ENCODE measurements at places on chromosomes 7 and 10.

DNA sequence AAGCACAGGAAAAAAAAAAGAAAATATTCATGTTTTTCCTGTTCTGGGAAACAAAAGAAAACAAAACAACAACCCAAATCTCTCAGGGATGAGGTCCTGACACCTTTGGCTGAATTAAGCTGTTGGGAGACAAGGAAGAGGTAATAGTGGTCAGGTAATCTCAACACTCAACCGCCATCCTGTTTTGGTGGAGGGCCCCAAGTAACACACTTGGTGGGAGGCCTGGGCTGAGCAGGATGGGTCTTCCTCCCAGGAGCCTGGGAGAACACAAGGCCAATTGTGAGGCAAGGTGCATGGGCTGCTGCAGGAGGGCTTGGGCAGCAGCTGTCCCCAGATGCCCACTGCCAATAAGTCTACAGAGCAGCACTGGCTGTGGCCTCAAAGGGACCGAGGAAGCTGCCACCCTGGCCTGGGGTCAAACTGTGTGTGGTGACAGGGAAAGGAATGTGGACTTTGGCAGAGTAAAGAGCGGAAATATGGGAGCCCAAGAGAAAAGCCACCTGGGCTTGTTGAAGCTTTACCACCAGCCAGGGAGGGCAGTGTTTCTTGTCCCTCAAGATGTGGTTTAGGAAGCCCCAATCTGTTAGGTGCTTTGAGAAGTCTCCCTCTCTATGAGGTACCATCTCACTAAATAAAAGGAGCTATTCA, 93.5 kb upstream of the SLC25A13 start:
- DNase-seq: no peak

DNA sequence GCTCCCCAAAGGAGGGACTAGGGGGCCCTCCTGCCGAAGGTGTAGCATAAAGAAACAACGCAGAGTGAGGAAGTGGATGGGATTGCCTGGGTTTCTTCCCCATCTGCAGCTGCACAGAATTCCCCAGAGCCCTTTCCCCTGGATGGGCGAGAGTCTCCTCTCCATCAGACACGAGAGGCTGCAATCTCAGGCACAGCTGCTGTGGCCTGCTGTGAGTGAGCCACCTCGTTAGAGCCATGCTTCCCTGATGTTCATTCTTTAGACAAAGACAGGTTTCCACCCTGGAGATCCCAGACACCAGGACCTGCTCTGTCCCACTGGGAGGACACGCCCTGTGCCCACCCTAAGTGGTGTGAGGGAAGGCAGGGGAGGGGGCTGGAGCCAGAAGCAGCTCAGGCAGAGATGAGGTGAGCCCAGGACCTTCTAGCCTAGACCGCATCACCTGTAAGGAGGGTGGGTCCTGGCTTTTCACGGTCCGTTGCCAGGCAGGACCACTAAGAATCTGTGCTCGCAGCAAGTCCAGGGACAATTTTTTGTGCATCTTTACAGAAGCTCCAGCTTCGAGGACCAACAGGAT, 268.6 kb upstream of the TCERG1L start:
- no peak for DNase-seq

DNA sequence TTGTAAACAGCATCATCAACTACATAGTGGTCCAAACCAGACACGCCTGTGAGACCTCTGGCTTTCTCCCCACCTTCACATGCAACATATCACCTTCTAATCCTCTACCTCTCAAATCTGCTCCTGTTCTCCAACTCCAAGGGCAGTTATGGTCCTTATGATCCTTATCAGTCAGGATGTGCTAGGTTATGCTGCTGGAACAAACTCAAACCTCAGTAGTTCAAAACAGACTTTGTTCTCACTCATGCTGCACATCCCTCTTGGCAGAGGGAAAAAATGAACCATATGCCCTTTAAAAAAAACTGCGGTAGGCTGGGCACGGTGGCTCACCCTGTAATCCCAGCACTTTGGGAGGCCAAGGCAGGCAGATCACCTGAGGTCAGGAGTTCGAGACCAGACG, 76.1 kb downstream of the RNF216 start:
- DNase-seq: no peak

DNA sequence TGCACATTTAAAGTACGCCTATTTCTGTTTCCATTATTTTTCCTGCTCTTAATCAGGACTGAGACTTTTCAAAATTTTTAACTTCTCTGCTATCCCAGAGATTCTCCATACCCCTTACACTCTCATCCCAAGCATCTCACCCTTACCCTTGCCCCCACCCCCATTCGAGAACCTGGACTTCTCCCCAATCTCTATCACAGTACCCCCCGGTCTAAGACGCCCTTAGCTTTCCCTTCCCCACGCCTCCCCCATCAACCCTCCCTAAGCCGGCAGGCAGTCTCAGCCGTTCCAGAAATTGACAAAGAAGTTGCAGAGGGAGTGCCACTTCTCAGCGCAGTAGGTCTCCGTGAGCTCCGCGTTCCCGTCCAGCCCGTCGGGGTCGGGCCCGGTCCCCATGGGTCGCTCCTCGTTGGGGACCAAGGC, 1.4 kb downstream of the FGFBP3 start:
- DNase-seq: no peak

DNA sequence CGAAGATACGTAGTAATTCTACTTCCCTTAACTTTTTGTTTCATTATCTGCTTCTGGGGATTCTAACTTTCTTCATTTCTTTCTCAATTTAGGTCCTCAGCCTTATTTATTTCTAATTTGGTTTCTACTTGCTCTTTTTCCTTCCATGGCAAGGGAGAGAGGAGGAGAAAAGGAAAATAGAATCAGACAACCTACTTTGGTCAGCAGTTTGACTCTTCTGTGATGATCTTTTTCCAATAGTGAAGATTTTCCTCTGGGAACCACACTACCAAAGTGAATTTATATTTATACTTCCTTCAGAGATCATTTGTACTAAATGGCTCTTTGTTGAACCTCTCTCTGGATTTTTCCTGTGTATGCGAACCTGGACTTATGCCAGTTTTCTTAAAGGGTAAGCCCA, 90.2 kb downstream of the TMEM26 start:
- DNase-seq: no peak

DNA sequence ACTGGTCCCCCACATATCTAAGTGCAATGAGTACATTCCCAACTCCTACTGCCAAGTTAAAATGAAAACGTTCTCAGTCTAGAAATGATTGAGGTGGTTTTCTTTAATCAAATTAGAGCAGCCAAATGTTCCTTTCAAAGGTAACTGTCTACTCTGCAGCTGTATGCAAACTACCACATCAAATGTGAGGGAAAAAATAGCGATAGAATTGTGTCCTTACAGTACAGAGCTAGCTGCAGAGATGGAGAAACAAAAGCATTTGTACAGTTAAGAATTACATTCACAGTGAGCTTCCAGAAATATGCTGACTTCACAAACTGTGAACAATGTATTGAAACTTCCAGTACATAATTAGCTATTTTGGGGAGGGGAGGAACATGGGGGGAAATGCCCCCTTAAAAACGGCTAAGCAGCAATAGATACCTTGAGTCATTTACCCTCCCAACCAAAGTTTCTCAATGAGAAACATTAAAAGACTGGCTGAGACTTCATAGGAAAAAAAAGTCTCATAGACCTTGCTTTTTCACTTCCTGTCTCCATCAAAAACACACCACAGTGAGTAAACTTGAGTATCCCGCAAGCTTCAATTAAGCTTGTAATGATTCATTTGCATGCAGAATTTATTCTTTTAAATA, 22.9 kb downstream of the CDK6 start:
- DNase-seq: no peak

GRCh38 chr7:85890244-85890811, 703.5 kb upstream of the SEMA3D start:
- no peak for DNase-seq

- no peak for DNase-seq
Observed at GRCh38 chr10:121608469-121609190, 10.4 kb upstream of the FGFR2 start.

- no peak for DNase-seq
Observed at GRCh38 chr7:50659329-50659965, 94.2 kb upstream of the DDC start.

DNA sequence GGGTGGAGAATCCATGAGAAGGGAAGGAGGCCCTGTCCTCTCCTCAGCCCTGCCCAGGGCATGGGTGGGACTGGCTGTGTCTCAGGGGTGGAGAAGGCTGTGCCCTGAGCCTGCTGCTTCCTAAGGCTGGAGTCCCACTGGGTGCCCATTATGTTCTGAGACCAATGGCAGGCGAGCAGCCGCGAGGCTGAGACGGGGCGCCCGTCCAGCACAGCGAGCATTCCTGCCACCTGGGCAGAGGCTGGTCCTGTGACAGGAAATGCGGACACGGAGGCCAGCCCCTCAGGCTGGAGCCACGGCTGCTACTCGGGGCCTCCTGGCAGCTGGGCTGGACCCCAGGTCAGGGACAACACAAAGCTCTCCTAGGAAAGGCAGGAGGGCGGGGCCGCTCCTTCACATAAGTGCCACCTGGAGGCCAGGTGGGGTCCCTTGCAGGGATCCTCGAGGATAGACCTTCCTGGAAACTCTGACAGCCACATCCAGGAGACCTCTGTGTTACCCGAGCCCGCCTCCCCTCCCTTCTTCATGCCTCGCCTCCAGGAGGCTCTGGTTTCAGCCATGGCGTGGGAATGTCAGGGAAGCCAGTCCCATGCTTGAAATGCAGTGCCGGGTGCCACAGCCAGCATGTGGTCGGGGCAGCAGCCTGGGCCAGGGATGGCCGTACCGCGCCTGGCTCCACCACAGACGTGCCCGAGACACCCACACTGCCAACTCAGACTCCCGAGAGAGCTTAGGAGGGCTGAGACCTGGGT, 173.9 kb downstream of the USP6NL start:
- DNase-seq: no peak

GRCh38 chr10:1600861-1601260, 136.5 kb downstream of the ADARB2 start:
- no peak for DNase-seq

- no peak for DNase-seq
Observed at GRCh38 chr10:61698968-61699655, 36.4 kb downstream of the CABCOCO1 start.

GRCh38 chr7:143369678-143370651, 7.5 kb upstream of the FAM131B start:
- no peak for DNase-seq

GRCh38 chr7:128863433-128863989, 855 bp downstream of the ATP6V1F start:
- DNase-seq: no peak

GRCh38 chr10:131784363-131785120, 116.3 kb upstream of the PPP2R2D start:
- DNase-seq: no peak

DNA sequence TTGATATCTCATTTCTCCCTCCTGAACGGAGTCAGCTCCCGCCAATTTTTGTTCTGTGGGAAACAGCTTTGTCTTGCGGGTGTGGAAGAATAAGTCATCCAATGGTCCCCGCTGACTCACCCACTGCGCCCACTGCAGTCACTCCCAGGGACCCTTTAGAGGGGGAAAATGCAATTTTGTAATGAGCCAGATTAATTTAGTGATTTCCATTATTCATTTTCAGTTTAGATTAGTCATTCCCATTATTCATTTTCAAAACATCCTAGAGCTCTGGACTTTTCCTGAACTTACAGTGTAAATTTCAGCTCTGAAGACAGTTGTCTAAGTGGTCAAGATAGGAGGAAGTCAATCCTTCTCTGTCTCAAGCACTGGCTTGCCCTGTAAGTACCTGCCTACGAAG, 154.9 kb upstream of the TMEM72 start:
- DNase-seq: no peak

DNA sequence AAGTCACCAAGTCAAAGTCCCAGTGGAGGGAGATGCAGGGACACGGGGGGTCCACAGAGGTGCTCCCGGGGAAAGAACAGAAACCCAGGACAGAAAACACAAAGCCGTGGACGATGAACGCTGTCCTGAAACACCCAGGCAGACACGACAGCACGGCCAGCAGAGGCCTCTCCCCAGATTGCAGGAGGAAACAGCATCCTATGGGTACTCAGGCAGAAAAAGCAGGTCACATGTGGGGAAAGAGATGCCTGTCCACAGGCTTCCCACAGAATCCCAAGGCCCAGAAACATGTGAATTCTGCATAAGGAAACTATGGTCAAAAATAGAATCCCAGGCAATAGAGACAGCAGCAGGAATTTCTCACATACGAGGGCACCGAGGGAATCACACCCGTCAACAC, 53.6 kb upstream of the ADGRA1 start:
- no peak for DNase-seq

GRCh38 chr10:19816411-19817230, at the start of gene PLXDC2:
TSS of gene PLXDC2 (plus strand) at chr10:19816432.
- no peak for DNase-seq

DNA sequence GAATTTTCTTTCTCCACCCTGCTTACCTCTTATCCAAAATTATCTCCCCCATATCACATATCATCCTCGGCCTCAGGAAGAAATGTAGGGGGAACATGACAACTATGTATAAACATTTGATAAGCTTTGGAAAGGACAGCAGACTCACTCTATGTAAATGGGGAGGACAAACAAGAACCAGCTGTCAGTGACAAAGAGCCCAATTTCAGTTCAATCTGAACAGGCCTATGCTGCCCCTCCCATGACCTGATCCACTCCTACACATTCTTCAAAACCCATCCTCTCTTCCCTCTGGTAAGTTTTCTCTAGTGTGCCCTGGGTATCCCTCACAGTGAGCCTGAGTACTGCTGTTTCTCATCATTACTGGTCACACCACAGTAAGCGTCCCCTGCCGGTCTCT, 20.8 kb downstream of the FZD9 start:
- no peak for DNase-seq

DNA sequence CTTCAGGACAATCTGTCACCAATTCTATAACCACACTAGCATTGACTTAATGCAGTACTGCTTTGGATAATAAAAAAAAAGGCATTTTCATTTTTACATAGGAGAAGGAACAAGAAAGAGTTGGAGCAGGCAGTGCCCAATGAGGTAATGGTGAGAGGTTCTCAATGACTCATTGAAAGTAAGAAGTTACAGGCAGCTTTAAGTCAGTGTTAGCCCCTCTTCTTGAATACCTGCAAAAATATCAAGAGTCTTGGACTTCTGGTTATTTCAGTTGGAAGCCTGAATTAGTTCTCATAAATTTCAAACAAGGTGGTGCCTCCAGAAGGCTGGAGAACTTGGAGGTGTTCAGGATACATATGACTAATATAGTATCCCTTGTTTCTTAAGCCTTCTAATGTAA, 422.5 kb downstream of the HTR7 start:
- no peak for DNase-seq

- no peak for DNase-seq
Observed at GRCh38 chr10:114605155-114605797, 52.8 kb downstream of the ABLIM1 start.

- DNase-seq: no peak
Observed at GRCh38 chr10:132537684-132538001, at the start of gene INPP5A. TSS of gene INPP5A (plus strand) at chr10:132537787. CDS start at chr10:132538097, 310 bp downstream.

GRCh38 chr10:127905848-127906261, 1.0 kb upstream of the PTPRE start:
- no peak for DNase-seq

- DNase-seq: no peak
Observed at GRCh38 chr7:91239171-91239604, 25.0 kb upstream of the FZD1 start.

Data from activated naive CD4-positive, alpha-beta T cell (primary cell).